ELF-1 (cell line): ENCODE measurements at places on chromosomes 7 and 10.

DNA sequence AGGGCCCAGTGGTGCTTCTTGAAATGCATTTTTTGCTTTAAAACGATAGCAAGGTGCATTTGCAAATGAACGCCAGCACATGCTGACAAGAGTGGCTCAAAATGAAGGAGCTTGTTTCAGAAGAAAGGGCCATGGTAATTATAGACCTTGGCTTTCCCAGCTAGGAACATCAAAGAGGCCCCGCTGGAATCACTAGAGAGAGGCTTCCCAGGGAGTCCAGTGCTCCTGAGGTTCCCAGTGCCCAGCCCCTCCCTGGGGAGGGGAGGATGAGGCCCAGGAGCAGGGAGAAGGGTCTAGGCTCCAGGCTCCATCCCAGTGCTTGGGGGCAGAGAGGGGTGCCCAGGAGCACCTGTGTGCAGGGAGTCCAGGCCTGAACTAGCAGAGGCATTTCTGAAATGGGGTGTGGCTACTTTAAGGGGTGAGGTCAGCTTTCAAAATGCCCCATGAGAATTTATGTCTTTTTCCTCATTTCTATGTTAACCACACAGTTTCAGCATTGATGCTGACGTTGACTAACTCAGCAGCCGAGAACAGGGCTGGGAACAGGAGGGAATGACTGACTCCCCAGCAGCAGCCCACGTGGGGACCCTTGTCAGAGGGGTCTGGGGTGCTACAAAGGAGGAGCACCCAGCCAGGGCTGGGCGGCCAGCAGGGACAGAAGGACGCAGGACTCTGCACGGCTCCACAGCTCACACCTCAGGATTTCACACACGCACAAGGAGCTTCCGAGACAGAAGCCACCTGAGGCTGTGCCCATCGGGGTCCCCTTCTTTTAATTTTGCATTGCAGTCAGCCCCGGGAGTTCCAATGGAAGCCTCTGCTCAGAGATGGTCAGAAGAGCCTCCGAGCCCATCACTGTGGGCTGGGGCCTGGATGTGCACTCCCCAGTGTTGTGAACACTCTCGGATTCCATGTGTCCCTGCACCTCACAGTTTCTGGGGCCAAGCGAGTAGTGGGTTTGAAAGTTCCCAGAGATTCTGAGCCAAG lies 570.2 kb downstream of the PTPRN2 start:
- DNase-seq: peak; percentile 63

GRCh38 chr10:120988751-120989150 lies 137.6 kb downstream of the WDR11 start:
- DNase-seq: no peak

- DNase-seq: no peak
These were observed 32.5 kb downstream of the ARHGAP22 start for GRCh38 chr10:48572414-48572813.

DNA sequence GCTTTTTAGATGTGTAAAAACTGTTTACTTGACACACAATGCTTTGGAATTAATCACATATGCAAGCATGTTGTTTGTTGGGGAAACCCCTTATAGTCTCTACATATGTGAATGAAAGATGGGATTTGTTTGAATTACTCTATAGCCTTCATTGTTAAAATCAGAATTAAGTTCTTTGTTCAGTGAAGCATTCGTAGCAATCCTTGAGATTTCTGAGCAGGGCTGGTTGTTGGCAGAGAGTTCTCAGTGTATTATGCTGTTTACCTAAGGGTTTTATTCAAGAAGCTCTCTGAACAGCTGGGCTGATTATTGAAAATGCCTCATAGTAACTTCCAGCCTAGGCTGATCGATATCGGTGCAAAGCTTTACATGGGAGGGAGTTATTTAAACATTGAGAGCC lies 190.9 kb downstream of the VTI1A start:
- no peak for DNase-seq

- DNase-seq: peak; percentile 78
These were observed 12.2 kb upstream of the LGI1 start for GRCh38 chr10:93745408-93746065.

DNA sequence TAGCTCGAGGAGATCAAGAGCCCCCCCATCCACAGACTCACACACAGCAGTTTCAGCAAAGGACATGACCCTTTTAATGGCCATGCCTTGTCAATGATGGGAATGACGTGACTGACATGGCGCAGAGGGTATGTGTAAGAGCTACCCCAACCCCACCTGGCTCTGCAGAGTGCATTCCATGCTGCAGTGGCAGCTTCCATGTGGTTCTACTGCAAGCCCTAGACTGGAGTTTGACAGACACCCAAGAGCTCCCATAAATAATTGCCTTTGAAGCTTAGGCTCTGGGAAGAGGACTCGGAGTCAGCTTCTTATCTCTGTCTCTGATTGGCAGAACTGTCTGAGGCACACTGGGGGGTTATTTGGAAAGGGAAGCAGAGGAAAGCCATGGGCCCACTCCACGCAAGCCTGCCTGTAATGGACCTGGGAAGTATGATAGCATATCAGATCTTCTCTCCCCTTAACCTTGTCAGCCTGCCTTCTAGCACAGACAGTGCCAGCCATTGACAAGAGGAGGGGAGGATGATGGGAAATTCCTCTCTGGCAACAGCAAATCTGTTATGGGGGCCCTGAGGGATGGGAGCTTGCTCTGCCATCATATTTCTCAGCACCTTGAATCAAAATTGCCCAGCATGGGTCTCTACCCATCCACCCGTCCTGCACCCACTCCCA lies 478.5 kb upstream of the PODXL start:
- DNase-seq: peak; percentile 18

DNA sequence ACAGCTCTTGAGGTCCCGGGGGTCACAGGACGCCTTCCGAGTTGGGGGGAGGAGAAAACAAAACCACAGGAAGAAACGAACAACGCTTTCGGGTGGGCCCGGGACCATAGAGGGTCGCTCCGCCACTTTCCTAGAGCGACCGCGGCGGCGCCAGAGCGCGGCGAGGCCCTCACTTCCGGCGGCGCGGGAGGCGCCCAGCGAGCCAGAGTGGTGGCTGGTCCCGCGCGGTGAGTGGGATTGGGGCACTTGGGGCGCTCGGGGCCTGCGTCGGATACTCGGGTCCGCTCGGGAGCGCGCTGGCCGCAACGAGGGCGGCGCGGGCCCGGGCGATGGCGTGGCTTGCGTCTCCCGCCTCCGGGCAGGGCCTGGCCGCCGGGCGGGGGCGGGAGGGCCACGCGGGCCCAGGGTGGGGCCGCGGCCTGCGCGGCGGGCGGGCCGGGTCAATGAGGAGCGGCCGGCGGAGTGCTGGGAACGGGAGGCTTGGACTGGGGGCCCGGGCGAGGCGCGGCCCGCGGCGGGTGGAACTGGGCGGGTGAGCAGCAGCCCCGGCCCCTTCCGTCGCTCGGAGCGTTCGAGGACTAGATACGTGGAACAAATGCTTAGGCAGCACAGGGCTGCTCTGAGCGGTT lies at the start of gene ZNF22:
Gene ZNF22 (plus strand): TSS at position 172 of the 629 bp plus-strand sequence. CDS start 2,446 bp downstream, outside the sequence.
- peak; percentile 67 for DNase-seq

DNA sequence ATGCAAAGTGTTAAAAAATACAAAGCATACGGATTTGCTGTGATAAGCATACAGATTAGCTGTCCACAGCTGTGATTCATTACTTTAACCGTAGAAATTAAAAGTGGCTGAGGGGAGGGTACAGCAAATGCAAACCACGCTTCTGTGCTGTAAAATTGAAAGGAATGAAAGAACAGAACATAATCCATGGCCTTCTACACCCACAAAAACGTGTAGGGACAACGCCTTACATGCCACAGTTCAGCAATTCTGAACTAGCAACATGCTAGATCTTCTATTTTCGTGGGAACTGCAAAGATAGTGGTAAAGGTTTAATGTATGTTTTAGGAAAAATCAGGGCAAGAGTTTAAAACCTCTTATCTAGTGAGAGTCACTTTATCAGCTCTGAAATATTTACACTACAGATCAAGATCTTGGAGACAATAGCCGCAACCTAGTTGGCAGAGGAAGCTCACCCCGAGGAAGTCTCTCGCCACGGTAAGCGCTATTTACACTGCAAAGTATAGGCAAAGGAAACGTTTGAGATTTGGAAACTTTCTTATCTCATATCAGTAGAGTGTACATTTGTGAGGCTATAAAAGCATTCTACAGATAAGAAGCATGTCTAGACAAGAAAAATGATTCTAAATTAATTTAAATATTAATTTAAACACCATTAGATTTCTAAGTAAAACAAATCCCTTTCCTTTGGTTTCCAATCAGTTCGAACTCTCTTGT lies 193.6 kb downstream of the MLLT10 start:
- no peak for DNase-seq

- no peak for DNase-seq
These were observed 121.9 kb downstream of the NRG3 start for GRCh38 chr10:81996927-81997326.

DNA sequence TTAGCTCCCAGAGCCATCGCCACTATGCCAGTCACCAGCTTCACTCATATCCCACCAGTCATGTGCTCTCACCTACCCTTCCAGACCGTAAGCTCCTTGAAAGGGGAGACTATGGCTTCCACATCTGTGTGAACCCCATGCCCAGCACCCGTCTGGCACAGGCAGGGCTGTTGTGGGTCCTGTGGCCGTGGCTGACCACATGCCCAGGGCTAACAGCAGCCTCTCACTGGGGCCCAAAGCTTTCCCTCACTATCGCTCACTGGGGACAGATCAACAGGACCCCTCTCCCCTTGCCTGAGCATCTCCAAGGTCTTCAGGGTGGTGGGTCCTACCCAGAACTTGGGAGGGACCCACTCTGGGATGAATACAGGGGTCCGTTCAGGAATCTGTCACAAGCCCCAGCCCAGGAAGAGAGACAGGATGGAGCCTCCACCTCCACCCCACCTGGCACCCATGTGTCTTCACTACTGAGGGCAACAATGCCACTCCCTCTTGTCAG lies 303.9 kb downstream of the GRID1 start:
- no peak for DNase-seq

GRCh38 chr10:116126239-116126638 lies 146.8 kb downstream of the GFRA1 start:
- DNase-seq: no peak

DNA sequence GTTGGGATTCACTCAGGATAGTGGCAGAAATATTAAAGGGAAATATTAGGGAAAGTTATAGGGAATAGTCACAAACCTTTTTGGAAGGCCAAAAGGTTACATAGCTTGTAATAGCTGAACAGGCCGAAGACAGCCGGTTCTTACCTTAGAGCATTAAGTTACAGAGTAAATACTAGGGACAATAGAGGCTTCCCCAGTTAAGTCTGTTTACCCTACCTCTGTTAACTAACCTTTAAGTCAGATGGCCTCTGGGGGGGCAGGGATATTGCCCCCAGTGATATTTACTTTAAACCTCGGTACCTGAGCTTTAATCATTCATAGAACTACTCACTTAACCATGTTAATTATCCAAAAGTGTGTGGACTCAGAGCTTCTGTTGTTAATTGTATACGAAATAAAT lies 7.4 kb downstream of the POLR1F start:
- DNase-seq: no peak

DNA sequence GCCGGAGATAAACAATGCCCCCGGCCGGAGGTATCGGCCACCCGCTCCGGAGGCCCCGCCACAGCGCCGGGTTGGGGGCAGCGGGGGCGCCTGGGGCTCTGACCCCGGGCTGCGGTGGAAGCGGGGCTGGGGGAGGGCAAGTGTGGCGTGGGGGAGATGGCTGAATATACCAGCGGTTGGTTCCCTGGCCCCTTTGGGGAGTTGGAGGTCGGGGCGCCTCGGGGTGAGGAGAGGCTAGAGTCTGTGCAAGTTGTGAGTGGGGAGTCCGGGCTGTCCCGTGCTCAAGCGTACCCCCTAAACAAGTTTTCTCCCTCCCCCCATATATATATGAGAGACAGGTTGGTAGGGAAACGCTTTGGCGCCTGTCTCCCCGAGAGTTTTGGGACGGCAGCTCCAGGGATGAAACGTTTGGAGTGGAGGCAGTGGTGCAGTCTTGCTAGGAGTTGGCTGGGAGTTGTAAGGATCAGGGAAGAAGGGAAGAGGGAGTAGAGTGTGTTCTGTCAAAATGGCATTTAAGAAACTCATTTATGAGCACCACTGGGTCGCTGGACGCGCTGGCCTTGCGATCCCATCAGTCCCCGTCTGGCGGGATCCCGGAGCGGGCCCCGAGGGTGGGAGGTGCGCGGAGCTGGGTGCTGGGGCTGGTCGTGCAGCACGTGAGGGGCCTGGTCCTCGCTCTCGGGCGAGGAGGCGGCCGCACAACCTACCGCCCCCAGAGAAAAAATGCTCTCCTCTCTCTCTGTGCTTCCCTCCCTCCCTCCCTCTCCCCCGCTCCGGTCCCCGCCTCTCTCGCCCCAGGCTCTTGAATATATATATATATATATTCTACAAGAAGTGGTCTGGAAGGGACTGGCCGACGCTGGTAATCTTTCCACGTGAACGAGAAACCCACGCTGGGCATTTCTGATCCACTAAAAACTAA lies 1.1 kb downstream of the TET1 start:
- DNase-seq: peak; percentile 87

DNA sequence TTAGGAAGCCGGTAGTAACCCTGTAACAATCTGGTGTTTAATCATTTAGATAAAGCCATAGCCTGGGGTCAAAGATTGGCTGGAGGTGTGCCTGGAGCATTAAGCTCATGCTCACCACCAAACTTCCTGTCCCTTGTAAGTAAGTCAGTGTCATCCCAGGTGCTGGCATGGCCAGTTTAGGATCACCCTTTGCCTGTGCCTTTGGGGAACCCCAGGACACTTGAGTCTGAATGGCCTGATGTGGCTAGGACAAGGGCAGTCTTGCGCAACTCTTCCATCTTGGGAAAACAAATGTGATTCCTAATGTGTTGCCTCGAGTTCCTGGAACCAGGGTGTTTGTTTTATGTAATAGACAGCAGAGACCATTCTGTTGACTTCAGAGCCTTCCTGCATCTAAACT lies 154.8 kb downstream of the GRK5 start:
- no peak for DNase-seq

- no peak for DNase-seq
These were observed 91.2 kb upstream of the RET start for GRCh38 chr10:42985436-42986316.

DNA sequence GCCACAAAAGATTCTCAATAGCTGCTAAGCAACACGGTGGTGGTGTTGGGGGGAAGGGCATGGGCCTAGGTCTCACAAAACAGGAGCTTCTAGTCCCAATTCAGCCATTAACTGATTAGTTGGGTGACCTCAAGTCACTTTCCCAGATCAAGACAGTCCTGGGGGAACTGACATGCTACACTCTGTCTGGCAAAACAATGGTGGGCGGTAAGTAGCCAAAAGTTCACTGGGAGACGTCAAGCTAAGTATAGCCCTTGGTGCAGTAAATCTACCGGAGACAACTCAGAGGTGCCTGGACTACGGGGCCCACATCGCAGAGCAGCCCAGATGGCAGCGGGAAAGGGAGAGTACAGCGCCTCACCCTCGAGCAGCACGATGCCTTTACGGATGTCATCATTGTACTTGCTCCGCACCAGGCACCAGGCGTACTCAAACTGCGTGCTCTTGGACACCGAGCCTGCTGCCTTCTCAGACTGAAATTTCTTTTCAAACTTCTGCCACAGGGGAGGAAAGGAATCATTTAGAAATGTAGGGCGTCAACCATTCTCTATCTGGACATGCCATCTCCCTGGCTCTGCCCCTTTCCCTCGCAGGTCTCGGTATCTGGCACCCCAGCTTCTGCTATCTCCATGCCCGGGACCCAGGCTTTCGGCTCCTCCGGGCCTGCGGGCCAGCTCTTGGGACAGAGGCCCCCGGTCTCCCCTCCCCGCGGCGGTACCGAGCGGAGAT lies 1.1 kb downstream of the FIS1 start:
- DNase-seq: no peak

GRCh38 chr7:46245586-46246111 lies 324.6 kb upstream of the IGFBP3 start:
- DNase-seq: no peak

- DNase-seq: no peak
These were observed 14.5 kb upstream of the VCL start for GRCh38 chr10:73983096-73984047.
